Fibroblast of lung (primary cell): ENCODE measurements at places on chromosomes 16 and 17. TPM values are rescaled to one million over a fixed set of nuclear protein-coding genes. Genes with fewer than 3 reads are reported as not detected.

OR1F1 gene
- not detected in 2 replicates for total RNA-seq

DNA sequence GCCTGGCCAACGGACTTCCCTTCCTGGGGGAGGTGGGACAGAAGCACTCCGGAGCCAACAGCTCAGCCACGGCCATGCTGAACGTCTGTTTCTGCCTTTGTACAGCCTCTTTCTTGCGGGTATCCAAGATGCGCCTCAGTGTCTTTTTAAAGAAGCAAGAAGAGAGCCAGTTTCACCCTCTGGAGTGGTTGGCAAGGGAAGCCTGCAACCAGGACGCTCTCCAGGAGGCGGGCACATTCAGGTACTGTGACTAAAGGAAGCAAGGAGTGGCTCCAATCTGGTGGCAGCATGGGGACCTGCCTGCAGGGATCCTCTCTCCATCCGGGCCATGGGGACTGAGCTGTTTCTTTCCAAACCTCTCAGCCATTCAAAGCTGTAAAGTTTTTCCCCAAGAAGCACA is 60.6 kb upstream of the ENDOV start:
- DNase-seq: no peak

GRCh38 chr17:66579556-66579955 is 255.4 kb upstream of the CACNG5 start:
- no peak for DNase-seq

DNA sequence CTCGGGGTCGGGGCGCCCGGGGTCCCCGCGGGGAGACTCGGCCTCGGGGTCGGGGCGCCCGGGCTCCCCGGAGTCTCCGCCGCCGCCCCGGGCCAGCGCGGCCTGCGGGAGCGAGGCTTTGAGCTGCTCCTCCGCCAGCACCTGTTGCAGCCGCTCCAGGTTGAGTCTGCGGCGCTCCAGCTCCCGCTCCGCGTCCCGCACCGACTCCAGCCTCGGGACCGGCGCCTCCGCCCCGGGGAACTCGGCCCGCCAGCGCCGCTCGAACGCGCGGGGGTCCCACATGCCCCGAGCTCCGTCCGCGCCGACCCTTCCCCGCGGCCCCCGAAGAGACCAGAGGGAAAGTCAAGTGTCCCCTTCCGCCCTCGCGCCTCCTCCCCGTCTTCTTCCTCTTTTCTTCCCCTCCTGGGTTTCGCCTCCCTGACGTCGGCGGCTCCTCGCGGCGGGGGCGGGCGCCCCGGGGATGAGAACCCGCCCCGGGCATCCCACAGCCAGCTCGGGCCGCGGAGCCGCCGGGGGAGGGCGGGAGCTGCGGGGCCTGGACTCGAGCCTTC is 40.8 kb upstream of the BHLHA9 start:
- no peak for DNase-seq

DNA sequence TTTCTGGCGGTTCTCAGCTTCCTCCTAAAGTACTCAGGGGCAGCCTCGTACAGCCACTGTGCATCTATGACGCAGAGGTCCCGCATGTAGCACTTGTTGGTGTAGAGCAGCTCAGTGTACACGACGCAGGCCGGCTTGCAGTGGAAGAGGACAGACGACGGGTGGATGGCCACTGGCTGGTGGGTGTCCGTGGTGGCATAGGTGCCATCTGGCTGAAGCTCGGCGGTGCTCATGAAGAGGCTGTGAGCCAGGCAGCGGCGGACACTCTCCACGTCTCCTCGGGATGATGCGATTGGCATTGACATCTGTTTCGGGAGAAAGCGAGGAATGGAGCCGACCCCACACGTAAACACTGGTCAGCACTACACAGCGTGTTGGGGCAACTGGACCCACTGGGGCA is 5.3 kb upstream of the C1QBP start:
- no peak for DNase-seq

SGSM2 gene
- total RNA-seq: 25.7 and 31.5 TPM in 2 replicates

DNA sequence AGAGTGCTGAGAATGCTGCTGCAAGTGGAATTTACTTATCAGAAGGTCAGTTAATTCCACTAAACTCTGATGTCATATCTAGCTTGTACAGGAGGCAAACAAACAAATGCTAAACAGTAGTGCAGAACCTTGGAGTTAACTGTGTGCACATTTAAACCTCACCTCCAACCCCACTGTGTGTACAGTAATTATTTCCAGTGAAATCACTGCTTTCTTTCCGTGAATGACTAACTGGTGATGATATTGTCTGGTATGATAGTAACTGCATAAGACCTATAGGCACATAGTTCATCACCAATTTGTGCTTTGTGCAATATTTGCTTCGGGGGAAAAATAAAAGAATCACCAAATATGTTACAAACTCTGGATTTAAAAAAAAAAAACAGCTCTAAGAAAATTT is 492.5 kb upstream of the HSBP1 start:
- DNase-seq: no peak

DNA sequence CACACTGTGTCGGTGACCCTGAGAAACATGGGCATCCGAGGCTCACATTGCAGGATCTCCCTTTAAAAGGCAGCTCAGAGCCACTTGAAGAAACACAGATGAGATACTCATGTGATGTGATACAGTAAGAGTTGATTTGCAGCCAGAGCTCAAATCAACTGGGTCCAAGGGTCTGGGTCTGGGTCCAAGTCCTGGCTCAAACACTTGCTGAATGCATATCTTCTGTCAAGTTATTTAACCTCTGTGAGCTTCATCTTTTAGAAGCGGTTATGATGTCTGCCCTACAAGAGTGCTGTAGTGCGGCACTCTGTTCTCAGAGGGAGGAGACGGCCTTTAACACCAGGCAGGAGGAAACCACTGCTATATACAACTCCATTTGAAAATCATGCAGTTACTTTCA is 6.4 kb downstream of the KRT38 start:
- DNase-seq: no peak

DNA sequence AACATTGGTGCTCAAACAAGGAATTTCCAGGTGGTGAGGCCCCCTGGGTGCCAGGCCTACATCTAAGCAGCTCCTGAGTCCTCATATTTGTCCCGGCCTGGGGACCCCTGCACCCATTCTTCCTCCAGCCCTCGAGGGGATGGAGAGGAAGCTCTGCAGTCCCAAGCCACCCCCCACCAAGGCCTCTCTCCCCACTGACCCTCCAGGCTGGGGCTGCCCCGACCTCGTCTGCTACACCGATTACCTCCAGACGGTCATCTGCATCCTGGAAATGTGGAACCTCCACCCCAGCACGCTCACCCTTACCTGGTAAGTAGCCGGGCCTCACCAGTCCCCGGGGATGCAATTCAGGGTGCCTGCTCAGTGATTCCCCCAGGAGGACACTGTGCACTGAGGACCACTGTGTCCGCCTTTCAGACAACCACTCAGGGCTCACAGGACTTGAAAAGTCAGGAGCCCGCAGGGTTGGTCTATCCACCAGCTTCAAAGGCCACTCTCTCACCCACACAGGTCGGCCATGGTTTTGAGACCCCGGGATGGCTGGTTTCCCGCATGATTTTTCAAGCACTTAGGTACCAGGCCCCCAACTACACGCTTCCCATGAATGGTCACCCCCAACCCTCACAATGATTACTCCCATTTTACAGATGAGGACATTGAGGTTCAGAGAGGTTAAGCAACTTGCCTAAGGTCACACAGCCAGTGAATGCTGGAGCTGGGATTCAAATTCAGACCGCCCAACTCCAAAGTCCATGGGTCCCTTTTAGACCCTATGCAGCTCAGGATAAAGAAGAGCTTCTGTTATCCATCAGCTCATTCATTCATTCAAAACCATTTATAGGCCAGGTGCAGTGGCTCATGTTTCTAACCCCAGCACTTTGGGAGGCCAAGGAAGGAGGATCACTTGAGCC is 32.4 kb downstream of the IL21R start:
- DNase-seq: no peak

GRCh38 chr16:89534252-89534756 is 26.1 kb downstream of the SPG7 start:
- DNase-seq: peak; percentile 54

- DNase-seq: no peak
These were observed 20.9 kb downstream of the MXRA7 start for GRCh38 chr17:76689859-76690258.

DNA sequence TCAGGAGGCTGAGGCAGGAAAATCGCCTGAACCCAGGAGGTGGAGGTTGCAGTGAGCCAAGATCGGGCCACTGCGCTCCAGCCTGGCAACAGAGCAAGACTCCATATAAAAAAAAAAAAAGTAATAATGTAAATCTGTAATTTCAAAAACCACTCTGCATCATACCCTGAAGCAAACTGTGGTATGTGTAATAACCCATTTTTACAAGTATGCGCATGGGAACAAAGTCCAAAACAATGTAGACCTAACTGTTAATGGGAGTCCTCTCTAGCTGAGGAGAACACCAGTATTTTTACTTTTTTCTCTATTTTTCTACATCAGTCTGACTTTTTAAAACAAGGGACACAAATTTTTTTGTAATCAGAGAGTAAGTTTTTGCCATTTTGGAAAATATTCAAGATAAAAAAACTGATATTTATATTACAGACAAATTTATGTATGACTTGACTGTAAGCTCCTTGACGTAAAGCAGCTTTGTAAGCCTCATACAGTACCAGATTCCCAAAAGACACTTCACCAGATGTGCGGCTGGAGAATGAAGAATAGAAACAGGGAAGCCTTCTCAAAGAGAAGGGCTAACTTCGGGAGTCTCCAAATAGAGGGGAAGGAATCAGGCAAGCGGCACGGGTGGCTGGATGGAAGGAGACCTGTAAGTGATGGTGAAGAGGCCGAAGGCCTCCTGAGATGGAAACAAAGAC is 25.7 kb downstream of the CMTM4 start:
- DNase-seq: no peak

- DNase-seq: no peak
These were observed 1.3 kb downstream of the TBCD start for GRCh38 chr17:82753201-82753464.

MSI2 gene
- 11.0 and 14.2 TPM in 2 replicates for total RNA-seq

CCL4L2 gene
- not detected in 2 replicates for total RNA-seq

- DNase-seq: no peak
These were observed 29.0 kb downstream of the CDK5R1 start for GRCh38 chr17:32515677-32516383.

DNA sequence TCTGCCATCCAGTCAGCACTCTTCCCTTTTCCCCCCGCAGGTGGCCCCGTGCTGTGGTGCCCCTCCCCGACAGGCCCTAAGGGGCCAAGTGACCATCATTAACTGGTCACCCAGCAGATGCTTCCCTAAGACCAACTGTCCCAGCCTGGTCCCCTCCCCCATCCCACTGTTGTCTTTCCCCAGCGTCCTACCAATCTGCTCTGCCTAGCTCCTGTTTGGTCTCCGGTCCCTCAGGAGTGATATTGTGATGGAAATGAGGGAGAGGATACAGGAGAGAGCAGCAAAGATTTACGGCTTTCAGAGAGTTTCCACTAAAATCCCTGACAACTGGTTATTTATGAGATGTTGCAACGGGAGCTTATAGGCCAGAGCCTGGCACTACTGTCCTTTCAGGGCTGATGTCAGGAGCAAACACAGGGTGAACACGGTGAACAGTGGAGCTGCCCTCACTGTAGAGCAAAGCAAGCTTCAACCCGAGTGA is 1.4 kb upstream of the TTLL6 start:
- DNase-seq: no peak

CLEC10A gene
- not detected in 2 replicates for total RNA-seq

NFATC2IP gene
- total RNA-seq: 15.4 and 16.0 TPM in 2 replicates

ABCC11 gene
- under 0.01 and 0.17 TPM in 2 replicates for total RNA-seq

GRCh38 chr16:2468233-2468724 is 2.8 kb upstream of the NTN3 start:
- no peak for DNase-seq

- no peak for DNase-seq
These were observed 4.3 kb downstream of the KLHL36 start for GRCh38 chr16:84652566-84652965.

GRCh38 chr17:76567634-76568432 is 17.8 kb downstream of the ST6GALNAC2 start:
- no peak for DNase-seq

DNA sequence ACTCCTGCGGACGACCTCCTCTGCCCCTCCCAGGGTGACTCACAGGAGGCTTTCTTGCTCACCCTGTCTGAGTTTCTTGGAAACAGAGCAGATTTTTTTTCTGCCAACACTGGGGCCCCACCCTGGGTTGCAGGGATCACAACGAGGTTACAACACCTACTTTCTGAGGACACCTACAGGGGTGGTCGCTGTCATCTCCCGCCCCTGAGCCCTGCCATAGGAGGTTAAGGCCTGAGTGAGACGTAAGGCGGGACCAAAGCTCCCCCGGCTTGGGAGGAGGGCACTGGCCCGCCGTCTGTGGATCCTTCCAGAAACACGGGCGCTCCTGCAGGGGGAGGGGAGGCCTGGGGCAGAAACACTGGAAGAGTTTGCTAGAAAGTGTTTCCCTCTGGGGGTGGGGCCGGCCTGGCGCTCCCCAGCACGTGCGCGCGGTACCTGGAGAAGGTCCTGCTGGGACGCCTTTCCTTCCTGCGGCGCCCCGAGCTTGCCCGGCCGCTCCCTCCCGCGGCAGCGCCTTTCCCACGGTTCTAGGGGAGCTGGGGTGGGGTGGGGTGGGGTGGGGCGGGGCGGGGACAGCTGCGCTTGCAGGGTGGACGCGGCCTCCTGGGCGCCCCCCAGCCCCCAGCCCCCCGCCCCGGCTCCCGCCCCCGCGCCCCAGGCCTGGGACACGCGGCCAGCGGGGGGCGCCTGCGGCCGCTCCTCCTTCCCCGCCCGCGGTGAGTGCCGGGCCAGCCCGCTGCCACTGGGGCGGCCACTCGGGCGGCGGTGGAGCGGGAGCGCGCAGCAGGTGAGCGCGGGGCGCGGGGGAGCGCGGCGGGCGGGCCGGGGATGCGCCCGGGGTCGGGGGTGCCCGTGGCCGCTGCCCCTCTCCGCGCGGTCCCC is 20.7 kb upstream of the ADCY7 start:
- DNase-seq: peak; percentile 66

IFI35 gene
- 31.3 and 34.5 TPM in 2 replicates for total RNA-seq

GRCh38 chr17:5139458-5139732 is 23.6 kb downstream of the USP6 start:
- DNase-seq: no peak

DNA sequence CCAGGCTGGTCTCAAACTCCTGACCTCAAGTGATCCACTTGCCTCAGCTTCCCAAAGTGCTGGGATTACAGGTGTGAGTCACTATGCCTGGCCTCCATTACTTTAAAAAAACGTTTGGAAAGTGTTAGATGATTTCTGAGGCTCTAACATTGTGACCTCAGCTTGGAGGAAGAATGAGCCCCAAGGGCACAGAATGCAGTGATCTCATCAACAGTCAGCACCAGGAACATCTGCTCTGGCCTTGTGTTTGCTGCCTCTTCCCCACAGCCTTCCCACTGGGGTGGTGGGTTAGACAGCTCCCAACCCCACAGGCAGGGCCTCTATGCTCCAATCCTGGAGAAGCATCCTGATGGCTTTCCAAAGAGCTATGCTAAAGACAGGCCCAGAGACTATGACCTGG is 37.7 kb upstream of the SREBF1 start:
- peak; percentile 75 for DNase-seq

GRCh38 chr17:8585911-8586310 is 44.6 kb downstream of the MYH10 start:
- no peak for DNase-seq

DNA sequence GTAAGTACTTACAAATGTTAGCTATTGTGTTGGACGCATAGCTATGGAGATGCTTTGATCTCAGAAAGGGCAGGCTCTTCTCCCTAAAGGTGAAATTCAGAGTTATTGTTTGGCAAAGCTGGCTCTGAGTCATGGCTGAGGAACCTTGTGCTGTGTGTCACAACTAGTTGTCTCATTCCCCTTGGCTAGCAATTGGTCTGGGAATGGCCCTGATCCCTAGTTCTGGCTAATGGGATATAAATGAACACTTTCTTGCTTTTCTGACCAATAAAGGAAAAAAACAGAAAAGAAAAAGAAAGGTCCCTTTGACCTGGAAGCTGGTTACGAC is 210.6 kb downstream of the MAP2K4 start:
- no peak for DNase-seq

- peak; percentile 70 for DNase-seq
These were observed 2.7 kb downstream of the HOXB2 start for GRCh38 chr17:48542114-48542656.
